Stimulated activated CD8-positive, alpha-beta memory T cell treated with anti-CD3 and anti-CD28 coated beads, Interleukin-4, amount 100 ng/mL, for 24 hours (primary cell): ENCODE measurements at places on chromosomes 5 and 9.

- DNase-seq = no peak
Measured at GRCh38 chr5:72109625-72110024, 2.4 kb downstream of the MAP1B start.

- DNase-seq = no peak
Measured at GRCh38 chr5:40333459-40334241, 346.1 kb upstream of the PTGER4 start.

GRCh38 chr5:155978850-155979249, 348.1 kb upstream of the SGCD start:
- no peak for DNase-seq

- DNase-seq = no peak
Measured at GRCh38 chr9:110095776-110096175, 112.2 kb downstream of the C9orf152 start.

- DNase-seq = no peak
Measured at GRCh38 chr9:27196383-27196782, 87.4 kb downstream of the TEK start.

- DNase-seq = no peak
Measured at GRCh38 chr9:137593176-137593575, 2.9 kb upstream of the ZMYND19 start.

GRCh38 chr9:101408374-101409078, 9.9 kb downstream of the ZNF189 start:
- DNase-seq = no peak

- DNase-seq = no peak
Measured at GRCh38 chr9:123784518-123784917, 145.4 kb downstream of the DENND1A start.

GRCh38 chr9:14298601-14299022, 15.3 kb downstream of the NFIB start:
- DNase-seq = no peak

GRCh38 chr5:176548967-176549444, at the start of gene CDHR2:
TSS of gene CDHR2 (plus strand) at chr5:176549342. CDS start at chr5:176565353, 16,011 bp downstream.
- DNase-seq = no peak

DNA sequence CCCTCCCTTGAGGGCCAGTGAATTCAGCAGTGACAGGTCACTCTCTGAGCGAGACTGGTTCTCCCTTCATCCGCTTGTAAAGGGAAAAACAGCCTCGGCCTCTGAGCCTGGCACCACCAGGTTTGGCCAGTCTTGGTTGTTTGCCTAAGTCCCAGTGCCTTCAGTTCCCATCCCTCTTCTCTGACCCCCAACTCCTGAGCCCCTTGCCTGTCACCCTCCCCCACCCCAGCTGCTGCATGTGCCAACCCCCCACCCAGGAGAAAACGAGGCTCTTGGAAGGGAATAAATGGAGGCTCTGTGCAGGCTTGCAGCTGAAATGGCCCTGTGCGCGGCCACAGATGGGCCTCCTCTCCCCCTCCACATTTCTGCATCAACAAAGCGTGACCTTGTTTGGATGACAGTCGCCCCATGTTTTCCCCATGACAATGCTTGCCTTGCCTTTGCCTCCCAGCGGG, 3.1 kb downstream of the URM1 start:
- no peak for DNase-seq

GRCh38 chr9:136757751-136758140, 297 bp downstream of the LCN8 start:
- DNase-seq = no peak

- DNase-seq = no peak
Measured at GRCh38 chr5:171968531-171968930, 37.9 kb downstream of the FBXW11 start.

DNA sequence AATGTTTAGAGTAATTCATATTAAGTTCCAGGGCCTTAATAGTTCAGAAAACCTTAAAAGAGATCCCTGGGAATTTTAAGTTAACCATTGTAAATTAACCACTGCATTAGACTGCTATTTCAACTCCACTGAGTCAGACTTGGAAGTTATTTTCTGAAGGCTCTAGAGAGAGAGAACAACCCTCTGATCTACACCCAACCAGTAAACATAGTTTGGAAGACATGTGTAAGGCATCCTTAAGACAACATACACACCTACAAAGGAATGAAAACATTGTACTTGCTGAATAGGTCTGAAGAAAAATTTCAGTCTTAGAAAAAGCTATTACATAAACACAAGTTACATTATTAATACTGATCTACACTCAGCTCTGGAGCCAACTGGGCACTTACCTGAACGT, 158.2 kb upstream of the FST start:
- DNase-seq = no peak

GRCh38 chr5:145872486-145872885, 328 bp downstream of the GRXCR2 start:
- DNase-seq = no peak

DNA sequence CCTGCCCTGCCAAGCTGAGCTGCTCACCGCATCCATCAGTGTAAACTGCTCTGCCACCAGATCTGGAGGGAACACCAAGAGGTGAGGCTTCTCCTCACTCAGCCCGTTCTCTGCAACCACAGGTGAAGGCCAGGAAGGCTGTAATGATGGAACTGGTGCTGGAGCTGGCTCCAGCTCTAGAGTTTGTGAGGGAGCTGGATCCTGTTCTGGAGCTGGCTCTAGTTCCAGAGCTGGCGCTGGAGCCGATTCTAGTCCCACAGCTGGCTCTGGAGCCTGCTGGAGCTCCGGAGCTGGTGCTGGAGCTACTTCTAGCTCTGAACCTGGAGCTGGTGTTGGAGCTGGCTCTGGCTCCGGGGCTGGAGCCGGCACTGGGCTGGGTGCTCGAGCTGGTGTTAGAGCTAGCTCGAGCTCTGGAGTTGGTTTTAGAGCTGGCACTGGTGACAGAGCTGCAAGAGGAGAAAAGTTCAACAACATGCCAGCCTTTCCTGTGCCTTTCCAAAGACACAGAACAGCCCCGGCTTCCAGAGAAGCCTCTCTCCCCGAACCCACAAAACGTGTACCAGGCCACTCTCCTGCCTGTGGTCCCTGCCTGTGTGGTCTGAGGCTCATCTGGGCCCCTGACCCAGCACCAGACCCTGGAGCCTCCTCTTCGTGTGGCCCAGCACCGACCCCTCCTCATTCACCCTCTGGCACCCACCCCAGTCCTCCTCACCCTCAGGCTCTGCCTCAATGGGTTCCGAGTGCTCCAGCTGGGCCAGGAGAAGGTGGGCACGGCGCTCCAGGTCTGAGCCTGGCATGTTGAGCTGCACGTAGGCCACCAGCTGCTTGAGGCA, 12.9 kb downstream of the RALGDS start:
- DNase-seq = no peak

DNA sequence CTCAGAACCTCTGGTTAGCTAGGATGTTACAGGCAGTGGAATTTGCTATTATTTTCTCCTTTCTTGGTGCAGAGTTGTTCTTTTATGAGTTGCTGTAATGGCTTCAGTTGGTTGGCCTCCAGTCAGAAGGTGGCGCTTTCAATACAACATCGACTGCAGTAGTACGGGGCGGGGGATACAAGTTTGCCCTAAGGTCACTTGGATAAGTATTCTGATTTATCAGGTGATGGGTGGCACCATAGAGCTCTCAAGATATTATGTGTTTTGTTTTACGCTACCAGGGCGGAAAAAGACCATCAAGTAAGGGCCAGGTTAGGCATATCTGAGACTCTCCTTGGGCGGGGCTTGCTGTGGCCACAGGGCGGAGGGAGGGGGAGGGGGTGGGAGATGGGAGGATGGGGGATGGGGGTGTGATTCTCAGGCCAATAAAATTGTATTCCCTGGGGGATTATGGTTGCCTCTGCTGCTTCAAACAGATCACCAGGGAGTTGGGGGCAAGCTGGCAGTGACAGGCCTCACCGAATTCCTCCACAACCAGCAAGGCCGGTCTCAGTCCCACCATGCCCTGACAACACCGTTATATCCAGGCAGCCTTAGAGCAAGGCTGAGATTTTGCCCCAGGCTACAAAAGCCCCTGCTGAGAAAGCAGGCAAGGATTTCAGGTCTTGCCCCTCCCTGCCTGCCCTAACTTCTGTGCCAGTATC, 15.9 kb upstream of the RNF38 start:
- no peak for DNase-seq

GRCh38 chr9:3181049-3181953, 337.4 kb upstream of the PUM3 start:
- peak; percentile 8 for DNase-seq

DNA sequence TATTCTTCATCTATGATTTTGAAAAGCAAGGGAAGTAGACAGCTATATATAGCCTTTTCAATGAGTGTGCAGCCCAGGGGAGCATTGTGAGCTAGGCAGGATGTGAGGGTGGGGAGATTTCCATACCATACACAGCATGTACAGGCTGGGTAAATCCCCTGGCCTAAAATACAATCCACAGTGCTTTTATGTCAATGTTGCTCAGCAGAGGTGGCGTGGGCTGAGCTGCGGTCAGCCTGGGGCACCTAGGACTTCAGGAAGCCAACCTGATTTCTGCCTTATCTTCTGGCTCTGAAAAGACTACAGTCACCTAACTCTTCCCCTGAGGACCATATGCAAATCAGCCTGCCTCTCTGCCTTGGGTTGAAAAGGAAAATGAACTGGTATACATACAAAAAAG, 6.3 kb upstream of the GARIN3 start:
- DNase-seq = peak; percentile 84

- no peak for DNase-seq
Measured at GRCh38 chr9:105535920-105536668, 21.8 kb upstream of the FKTN start.

GRCh38 chr5:7970816-7971215, 101.9 kb downstream of the MTRR start:
- DNase-seq = no peak

DNA sequence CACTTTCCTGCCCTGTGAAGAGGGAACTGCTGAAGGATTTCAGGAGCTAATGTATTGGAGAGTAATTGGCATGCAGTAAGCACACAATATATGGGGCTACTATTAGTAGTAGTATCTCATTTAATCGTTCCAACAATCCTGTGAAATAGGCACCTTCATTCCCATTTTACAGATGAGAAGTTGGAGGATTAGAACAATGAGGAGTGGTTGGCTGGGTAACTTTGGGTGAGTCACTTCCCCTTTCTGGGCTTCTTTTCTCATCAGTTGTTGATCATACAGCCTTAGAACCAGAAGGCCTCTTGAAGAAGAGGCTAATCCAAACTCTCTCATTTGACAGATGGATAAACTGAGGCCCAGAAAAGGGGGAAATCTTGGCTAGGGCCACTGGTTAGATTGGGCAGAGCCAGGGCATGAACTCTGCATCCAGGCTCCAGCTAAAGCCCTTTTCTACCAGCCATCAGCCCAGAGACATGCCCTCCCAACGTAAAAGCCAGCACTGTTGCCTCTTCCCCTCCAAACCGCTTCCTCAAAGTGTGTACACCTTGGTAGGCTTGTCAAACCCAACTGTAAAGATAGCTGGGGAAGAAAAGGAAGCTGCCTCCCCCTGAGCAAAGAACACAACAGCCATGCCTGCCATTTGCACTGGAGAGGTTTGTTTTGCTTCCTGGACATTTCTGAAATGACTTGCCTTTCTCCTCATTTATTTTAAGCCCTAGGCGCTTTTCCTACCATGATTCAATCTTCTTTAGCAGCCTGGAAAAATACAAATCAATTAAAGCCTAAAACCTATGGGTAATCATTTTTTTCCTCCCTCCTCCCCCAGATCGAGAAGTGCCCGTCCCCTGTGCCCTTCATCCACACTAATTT, 992 bp downstream of the SPACA9 start:
- DNase-seq = no peak

- no peak for DNase-seq
Measured at GRCh38 chr5:440401-441201, 2.4 kb upstream of the EXOC3 start.

DNA sequence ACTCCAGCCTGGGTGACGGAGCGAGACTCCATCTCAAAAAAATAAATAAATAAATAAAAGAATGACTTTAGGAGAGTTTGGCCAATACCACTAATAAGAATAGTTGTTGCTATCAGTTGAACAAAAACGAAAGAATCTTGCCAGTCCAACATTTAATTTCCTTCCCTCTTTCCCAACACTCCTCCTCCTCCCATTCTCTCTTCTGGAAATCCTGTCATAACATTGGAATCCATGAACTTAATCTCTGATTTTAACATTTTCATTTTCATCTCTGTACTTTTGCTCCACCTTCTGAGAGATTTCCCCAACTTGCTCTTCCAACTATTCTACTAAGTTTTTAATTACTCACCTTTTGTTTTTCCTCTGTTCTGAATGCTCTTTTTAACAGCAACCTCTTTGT, 42.8 kb upstream of the CDK20 start:
- DNase-seq = no peak

- no peak for DNase-seq
Measured at GRCh38 chr5:57621624-57622023, 139.0 kb upstream of the ACTBL2 start.

DNA sequence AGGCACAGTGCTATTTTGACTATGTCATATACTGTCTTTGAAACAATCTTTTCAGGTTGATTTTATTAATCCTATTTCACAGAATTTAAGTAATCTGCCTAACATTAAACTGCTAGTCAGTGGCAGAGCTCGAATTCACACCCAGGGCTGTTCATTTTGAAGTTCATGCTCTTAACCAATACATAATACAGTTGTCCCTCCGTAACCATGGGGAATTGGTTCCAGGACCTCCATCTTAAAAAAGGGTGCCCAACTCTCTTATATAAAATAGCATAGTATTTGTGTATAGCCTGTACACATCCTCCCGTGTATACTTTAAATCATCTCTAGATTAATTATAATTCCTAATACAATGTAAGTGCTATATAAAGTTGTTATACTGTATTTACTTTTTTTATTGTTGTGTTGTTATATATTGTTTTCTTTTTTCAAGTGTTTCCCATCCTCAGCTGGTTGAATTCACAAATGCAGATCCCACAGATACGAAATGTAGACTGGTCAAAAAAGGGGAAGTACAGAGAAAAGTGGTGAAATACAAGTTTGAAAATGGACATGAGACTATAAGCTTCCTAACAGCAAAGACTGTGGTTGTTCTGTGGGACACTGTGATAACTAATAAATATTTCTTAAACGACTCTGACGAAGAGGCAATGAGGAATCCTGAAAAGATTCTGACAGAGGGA, 18.3 kb downstream of the RFX3 start:
- no peak for DNase-seq

DNA sequence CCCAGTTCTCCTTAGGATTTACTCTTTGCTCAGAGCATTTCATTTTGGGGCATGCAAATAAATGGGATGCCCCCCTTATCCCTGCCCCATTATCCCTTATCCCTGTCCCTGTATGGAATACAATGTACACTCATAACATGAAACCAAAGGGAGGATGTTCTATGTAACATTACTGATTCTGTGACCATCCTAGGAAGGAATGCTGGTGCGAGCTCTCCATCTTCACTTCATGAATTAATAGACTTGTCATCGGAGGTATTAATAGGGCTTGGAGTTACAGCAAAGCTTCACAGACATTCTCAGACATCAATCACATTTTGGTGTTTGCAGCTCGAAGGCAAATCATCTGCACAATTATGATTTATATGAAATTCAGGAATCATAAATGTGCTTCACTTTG, 20.4 kb upstream of the PIK3R1 start:
- no peak for DNase-seq
